ENCODE measurements at places on chromosomes 3 and 15.

DNA sequence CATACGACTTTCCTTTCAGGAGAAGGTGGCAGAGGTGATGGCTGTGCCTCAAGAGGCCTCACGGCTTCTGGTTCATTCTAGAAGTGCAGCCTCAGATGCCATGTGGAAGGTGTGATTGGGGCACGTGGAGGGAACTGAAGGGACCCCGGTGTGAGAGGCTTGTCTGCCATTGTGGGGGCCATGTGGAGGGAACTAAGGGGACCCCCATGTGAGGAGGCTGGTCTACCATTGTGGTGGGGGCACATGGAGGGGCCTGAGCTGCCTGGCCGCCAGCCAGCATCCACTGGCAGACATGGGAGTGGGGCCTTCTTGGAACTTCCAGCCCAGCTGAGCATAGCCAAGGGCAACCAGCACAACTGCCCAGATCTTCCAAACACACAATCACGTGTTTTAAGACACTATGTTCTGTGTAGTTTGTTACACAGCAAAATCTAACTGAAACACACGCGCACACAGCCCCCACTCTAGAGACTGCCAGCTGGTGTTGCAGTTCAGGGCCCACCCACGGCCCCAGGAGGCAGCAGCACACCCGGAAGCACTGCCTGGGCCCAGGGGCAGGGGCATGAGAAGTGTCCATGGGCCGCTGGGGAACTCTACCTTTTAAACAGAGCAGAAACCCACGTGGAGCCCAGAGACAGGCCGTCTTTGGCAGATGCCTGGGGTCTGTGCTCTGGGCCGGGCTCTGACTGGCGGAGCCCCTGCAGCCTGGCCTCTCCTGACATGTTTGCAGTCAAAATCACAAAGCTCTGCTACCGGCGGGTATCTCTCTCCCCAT is 66.8 kb downstream of the IQSEC1 start:
- DNase-seq: no peak

DNA sequence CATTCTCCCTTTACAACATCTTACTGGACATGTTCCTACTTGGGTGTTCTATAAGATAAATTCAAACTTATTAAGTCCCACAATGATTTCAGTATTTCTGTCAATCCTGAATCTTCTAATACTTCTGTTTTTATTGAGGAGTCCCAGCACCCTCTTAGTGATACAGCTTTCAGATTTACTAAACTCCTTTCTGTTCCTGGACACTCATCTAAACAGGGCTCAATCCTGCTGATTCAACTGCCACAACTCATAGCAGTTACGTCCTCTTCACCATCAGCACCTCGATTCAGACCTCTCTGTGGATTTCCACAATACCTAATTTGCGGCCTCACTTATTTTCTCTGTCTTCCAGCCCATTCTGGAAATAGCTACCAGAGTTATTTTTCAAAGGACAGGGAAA is 101.6 kb downstream of the KCNMB2 start:
- DNase-seq: no peak

GRCh38 chr3:170623524-170623923 is 37.6 kb upstream of the SLC7A14 start:
- no peak for DNase-seq

- DNase-seq: no peak
These were observed 4.5 kb upstream of the ZXDC start for GRCh38 chr3:126480206-126480605.

- no peak for DNase-seq
These were observed 32.7 kb upstream of the FAM98B start for GRCh38 chr15:38421069-38421690.

GRCh38 chr3:181698263-181698954 is 13.3 kb upstream of the SOX2 start:
- DNase-seq: no peak

- DNase-seq: no peak
These were observed 48.5 kb upstream of the MCTP2 start for GRCh38 chr15:94182883-94183282.

- DNase-seq: no peak
These were observed 128.4 kb downstream of the IGF1R start for GRCh38 chr15:98776607-98777281.
